HepG2 (cell line): ENCODE measurements at places on chromosomes 2 and 18. TPM values are rescaled to one million over a fixed set of nuclear protein-coding genes. Genes with fewer than 3 reads are reported as not detected.

DNA sequence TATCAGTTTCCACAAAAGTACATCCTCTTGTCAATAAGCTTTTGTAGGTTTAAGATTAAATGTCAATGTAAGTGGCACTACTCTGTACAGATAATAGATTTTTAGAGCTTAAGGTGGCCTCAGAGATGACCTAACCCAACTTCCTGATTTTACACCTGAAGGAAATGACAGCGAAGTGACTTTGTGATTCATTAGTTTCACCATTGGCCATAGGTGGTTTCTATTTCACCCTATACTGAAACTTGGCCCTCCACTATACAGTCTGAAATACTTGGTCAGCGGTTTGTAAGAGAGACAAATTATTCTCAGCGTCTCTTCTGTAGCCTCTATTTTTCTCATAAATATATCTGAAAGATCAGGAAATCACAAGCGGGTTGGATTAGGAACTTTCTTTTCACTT is 330.4 kb upstream of the FAM98A start:
- H3K27ac ChIP-seq = no peak overlapping the region
- H3K4me3 ChIP-seq = no peak overlapping the region
- no peaks in the 10 kb centered on the region for H3K4me1 ChIP-seq
- H3K36me3 ChIP-seq = no peaks in the 10 kb centered on the region
- DNase-seq = no peak

DNA sequence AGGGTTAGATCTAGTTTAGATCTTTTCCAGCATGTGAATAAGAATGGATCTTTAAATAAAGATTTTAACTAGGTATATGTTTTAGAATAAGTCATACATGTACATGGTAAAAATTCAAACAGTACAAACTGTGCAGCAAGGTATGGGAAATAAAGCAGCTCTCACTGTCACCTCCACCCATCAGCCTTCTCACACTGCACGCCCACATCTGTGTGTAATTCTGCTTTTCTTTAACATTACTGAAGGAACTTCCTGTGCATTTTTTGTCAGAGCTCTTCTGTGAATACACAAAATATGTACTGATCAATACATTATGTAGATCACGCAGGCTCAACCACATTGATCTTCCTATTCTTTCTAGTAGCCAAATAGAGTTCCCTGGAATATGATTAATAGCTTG is 3.4 kb downstream of the CASP8 start:
- H3K4me3 ChIP-seq = no peak overlapping the region
- H3K27ac ChIP-seq = no peak overlapping the region
- peaks cover 12% of the 10 kb centered on the region for H3K36me3 ChIP-seq
- H3K4me1 ChIP-seq = peaks cover 26% of the 10 kb centered on the region

DNA sequence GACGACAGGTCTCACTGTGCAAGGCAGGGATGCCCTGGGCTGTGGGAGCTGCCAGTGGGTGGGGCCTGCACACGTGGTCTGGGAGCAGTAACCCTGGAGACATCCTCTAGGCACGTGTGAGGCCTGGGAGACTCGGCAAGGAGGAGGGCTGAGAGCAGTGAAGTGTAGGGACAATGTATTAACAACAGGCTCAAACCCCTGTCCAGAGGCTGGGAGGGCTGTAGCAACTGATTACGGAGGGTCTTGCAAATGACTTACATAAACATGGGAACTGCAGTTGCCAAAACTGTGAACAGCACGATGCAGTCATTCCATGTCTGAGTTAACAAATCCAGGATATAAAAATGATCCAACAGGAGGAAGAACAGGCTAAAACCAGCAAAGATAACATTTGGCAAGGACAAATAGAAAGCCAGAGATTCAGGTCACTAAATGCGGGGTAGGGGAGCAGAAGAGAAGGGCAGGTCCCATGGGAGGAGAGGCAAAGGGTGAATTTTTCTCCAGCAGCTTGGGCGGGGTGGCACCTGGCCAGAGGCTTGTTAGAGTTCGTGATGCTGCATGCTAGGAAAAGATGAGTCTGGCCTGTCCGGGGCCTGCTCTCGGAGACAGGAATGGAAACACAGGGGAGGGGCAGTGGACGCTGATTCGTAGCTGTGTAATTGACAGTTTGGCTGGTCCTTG is 44.9 kb downstream of the CYP27C1 start:
- H3K27me3 ChIP-seq = no peaks in the 10 kb centered on the region; the same call in 1 of the 2 replicates
- no peak overlapping the region for H3K4me3 ChIP-seq
- no peaks in the 10 kb centered on the region for H3K36me3 ChIP-seq
- no peaks in the 10 kb centered on the region for H3K4me1 ChIP-seq
- H3K27ac ChIP-seq = no peak overlapping the region

DNA sequence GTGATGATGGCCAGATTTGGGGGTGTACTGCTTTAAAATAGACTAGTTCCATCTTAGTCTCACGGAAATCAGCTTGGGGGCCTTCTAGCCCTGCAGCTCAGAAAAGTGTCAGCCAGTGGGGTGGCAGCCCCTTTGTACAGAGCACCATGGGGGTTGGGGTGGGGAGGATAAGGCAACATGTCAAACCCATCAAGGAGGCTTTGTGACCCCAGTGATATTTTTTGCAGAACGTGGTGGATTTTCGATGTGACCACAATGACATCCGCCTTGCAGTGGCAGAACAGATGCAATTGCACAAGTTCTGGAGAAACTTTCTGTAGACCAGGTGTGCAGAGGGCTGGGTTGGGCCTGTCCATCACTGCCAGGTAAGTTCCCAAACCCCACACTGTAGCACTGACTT is 3.0 kb upstream of the CD8A start:
- no peak overlapping the region for H3K27ac ChIP-seq
- DNase-seq = no peak
- H3K4me1 ChIP-seq = peaks cover 9% of the 10 kb centered on the region; the same call in 1 of the 2 replicates
- H3K27me3 ChIP-seq = peaks cover 53% of the 10 kb centered on the region
- H3K36me3 ChIP-seq = no peaks in the 10 kb centered on the region

- peaks cover 75% of the 10 kb centered on the region for H3K4me1 ChIP-seq
- no peak for DNase-seq
- H3K36me3 ChIP-seq = peaks cover 7% of the 10 kb centered on the region; the same call in 1 of the 2 replicates
- H3K27ac ChIP-seq = no peak overlapping the region
- no peak overlapping the region for H3K4me3 ChIP-seq
- H3K27me3 ChIP-seq = no peaks in the 10 kb centered on the region
Observed at GRCh38 chr2:217919781-217920351, 82.9 kb downstream of the TNS1 start.

GRCh38 chr2:207040696-207041095 is 101.4 kb downstream of the CPO start:
- no peaks in the 10 kb centered on the region for H3K36me3 ChIP-seq
- peaks cover 18% of the 10 kb centered on the region for H3K4me1 ChIP-seq

GRCh38 chr2:224941960-224942359 is 100.3 kb downstream of the DOCK10 start:
- H3K27me3 ChIP-seq = 0 out of 3 replicates have a peak, but pooled peaks cover 4% of the 10 kb centered on the region
- DNase-seq = no peak
- H3K27ac ChIP-seq = no peak overlapping the region
- no peaks in the 10 kb centered on the region for H3K36me3 ChIP-seq
- no peaks in the 10 kb centered on the region for H3K4me1 ChIP-seq

DNA sequence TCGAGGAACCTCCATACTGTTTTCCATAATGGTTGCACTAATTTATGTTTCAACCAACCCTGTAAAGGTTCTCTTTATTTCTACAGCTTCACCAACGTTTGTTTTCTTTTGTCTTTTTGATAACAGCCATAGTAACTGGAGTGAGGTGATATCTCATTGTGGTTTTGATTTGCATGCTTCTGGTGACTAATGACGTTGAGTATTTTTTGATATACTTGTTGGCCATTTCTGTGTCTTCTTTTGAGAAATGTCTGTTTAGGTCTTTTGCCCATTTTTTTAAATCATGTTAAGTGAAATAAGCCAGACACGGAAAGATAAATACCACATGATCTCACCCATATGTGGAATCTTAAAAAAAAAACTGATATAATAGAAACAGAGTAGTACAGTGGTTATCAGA is 74.8 kb upstream of the SMIM21 start:
- DNase-seq = no peak
- H3K36me3 ChIP-seq = no peaks in the 10 kb centered on the region
- no peaks in the 10 kb centered on the region for H3K4me1 ChIP-seq

GRCh38 chr2:111701266-111701665 is 182.7 kb downstream of the ANAPC1 start:
- H3K27ac ChIP-seq = no peak overlapping the region
- DNase-seq = no peak
- no peaks in the 10 kb centered on the region for H3K36me3 ChIP-seq
- peaks cover 5% of the 10 kb centered on the region; the same call in 2 of the 3 replicates for H3K27me3 ChIP-seq

DNA sequence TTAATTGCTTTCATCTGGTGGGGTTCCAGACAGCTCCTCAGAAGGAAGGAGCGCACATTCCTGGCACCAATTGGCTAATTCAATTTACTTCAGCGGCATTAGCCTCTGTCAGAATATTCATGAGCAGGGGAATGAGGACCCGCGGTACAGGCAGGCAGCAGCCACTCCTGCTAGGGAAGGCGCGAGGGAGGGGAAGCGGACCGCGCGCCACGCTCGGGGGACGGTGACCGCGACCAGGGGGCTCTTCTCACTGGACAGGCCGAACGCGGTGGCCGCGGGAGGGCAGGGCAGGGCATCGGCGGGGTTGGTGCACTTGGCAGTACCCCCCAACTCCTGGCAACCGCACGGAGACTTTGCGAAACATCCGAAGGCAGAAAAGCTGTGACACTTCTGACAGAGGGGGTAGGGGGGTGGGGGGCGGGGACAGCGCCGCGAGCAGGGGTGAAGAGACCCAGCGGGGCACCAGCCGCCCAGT is at the start of gene CDH20:
Gene CDH20 (plus strand): TSS at position 160 of the 475 bp plus-strand sequence.
- no peaks in the 10 kb centered on the region; the same call in 1 of the 2 replicates for H3K27me3 ChIP-seq
- DNase-seq = no peak
- H3K4me1 ChIP-seq = no peaks in the 10 kb centered on the region
- H3K27ac ChIP-seq = no peak within 1 kb of the TSS
- no peak within 1 kb of the TSS for H3K4me3 ChIP-seq

DNA sequence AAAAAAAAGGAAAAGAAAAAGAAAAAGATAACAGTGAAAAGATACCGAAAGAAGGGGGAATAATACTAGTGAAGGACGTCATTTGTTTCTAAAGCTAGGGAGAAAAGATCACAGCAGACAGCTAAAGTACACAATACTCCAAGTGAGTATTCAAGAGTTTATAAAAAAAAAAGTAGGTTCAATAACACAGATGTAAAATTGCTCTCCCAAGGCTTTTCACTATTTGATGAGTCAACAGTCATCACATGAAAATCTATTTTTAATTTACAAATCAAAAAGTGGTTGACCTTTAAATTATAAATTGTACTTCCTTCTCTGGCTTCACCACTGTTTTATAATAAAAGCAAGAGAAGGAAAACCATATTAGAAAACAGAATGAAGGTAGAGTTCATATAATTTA is 144.0 kb downstream of the ZRANB3 start:
- H3K4me1 ChIP-seq = no peaks in the 10 kb centered on the region
- H3K27ac ChIP-seq = no peak overlapping the region
- H3K4me3 ChIP-seq = no peak overlapping the region
- H3K36me3 ChIP-seq = peaks cover 6% of the 10 kb centered on the region
- no peak for DNase-seq

DNA sequence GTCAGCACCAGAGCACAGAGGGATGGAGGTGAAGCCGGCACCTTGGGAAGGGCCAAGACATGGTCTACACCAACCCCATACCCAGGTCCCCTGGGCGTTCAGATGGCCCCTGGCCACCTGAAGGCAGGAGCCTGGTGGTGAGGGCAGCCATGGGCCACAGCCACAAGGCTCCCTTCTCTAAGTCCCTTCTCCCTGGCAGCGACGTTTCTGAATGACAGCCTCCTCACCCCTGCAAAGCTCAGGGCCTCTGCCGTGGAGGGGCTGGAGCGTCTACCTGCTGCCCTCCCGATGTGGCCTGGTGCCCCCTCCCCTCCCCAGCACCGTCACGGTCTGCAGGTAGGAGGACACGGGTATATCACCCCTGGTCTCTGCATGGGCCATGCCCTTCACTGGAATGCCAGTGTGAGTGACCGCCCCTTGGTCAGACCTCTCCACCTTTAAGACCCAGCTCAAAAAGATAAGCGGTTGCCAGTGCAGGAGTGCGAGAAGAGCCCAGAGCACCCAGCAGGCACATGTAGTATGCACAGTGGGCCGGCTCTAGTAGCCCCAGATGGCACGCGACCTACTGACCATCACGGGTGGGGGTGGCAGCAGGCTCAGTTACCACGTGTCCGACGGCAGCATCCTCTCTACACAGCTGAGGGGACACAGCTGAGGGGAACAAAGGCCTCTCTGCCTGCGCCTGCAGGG is 46.6 kb downstream of the HS6ST1 start:
- peaks cover 27% of the 10 kb centered on the region for H3K4me1 ChIP-seq
- H3K36me3 ChIP-seq = peaks cover 41% of the 10 kb centered on the region
- peak overlapping the region; percentile 50 for H3K27ac ChIP-seq
- no peaks in the 10 kb centered on the region for H3K27me3 ChIP-seq

GRCh38 chr2:1656326-1656960 is 87.9 kb downstream of the PXDN start:
- no peak for DNase-seq
- H3K27me3 ChIP-seq = peaks cover 46% of the 10 kb centered on the region; the same call in 2 of the 3 replicates
- H3K4me1 ChIP-seq = no peaks in the 10 kb centered on the region
- H3K4me3 ChIP-seq = no peak overlapping the region
- H3K36me3 ChIP-seq = no peaks in the 10 kb centered on the region

DNA sequence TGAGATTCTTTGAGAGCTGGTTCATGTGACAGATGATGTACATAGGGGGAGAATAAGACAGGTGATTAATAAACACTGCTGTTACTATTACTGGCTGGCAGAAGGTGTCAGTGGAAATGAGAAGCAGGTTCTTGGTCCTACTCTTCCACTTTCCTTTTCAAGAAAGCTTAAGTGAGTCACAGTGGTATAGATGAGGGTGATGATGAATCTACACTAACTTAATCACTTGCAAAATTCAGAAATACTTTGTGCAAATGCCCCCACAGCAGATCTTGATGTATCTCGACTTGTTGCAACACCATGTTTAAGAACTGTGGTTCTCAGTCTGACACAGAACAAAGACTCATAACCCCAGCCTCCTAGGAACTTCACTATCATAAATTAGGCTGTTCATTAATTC is 35.9 kb upstream of the MGAT5 start:
- no peaks in the 10 kb centered on the region for H3K4me1 ChIP-seq
- H3K36me3 ChIP-seq = no peaks in the 10 kb centered on the region
- no peak overlapping the region for H3K27ac ChIP-seq
- H3K27me3 ChIP-seq = no peaks in the 10 kb centered on the region

- no peak overlapping the region for H3K4me3 ChIP-seq
- H3K4me1 ChIP-seq = no peaks in the 10 kb centered on the region
- DNase-seq = no peak
- no peaks in the 10 kb centered on the region for H3K36me3 ChIP-seq
Observed at GRCh38 chr2:180715044-180715443, 265.4 kb upstream of the UBE2E3 start.

PLCD4 gene
- total RNA-seq = not detected in 2 replicates

NAT8 gene
- total RNA-seq = 1.8 and 1.9 TPM in 2 replicates

ASB18 gene
- total RNA-seq = not detected in 2 replicates

TFPI gene
- 161 and 301 TPM in 2 replicates for total RNA-seq

HOXD10 gene
- not detected in 2 replicates for total RNA-seq

CTIF gene
- 13.1 and 18.2 TPM in 2 replicates for total RNA-seq

DNAJC5G gene
- total RNA-seq = not detected in 2 replicates

TNFAIP6 gene
- not detected in 2 replicates for total RNA-seq

ADGRF3 gene
- total RNA-seq = 0.14 and 0.40 TPM in 2 replicates

VWC2L gene
- not detected in 2 replicates for total RNA-seq

MPP4 gene
- not detected in 2 replicates for total RNA-seq

CRYGD gene
- not detected in 2 replicates for total RNA-seq

ZNF521 gene
- 0.02 TPM in 1 of 2 replicates, not detected in the other for total RNA-seq

DRC1 gene
- total RNA-seq = 0.07 and 0.08 TPM in 2 replicates
